ENCODE measurements at places on chromosomes 6 and 20. TPM values are rescaled to one million over a fixed set of nuclear protein-coding genes. Genes with fewer than 3 reads are reported as not detected.

DNA sequence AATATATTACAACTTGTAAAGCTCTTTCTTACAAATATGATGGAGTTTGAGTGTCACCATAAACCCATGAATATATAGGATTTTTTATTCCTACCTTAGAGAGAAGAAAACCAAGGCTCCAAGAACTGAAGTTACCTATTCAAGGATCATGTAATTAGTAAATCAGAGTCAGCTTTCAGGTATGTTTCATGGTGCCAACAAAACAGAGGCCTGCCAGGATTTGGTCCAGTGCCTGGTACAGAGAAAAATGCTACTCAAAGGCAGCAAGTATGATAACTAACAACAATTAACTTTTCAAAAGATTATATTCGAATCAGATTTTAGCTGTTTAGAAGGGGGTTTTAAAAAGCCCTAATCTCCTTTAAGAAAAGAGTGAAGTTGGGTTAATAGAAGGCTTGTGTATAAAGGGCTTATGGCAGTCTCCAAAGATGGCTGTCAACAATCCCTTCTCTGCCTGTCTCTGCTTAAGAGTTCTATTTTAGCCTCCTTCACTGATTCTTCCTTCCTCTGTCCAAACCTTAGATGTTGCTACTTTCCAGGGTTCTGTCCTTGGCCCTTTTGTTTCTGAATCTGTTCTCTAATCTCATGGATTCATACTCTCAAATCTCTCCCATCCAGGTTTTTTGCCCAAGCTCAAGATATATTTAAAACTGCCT lies 7.8 kb downstream of the MAP3K7 start:
- no peak for DNase-seq

DNA sequence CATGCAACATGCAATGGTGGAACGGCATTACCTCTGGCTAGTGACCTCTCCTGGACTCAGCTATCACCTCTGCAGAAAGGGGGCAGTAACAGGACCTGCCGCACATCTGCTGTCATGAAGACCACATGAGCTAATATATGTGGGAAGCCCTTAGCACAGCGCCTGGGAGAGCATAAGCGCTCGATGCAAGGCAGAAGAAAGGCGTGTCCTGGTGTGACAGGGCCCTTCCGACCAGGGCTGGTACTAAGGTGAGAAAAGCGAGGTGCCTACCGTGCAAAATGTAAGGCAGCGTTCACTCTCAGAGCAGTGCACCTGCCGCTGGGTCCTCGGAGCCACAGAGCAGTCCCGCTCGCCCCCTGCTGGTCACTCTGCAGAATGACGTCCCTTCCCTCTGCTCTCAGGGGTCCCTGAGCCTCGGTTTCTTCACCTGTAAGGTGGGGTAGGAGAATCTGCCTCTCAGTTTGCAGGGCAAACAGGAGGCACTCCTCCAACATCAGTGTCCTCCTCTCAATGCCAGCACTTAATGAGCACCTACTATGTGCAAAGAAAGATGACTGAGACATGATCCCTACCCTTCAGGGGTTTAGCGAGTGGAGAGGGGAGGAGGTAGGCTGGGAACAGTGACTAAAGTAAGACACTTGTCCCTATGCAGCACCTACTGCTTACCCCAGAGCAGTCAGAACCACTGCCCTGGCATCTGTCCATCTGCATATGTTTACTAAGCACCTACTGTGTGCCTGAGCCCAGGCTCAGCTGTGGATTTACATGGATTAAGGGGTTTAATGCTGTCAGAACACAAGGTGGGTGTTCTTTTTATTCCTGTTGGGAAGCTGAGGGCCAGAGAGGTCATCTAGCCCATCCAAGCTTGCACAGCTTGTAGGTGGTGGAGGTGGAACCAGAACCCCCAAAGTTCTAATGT lies 41.1 kb upstream of the PTGIS start:
- DNase-seq: peak; percentile 71

- no peak for DNase-seq
Measured at GRCh38 chr20:37797669-37798175, 103.9 kb downstream of the CTNNBL1 start.

- DNase-seq: no peak
Measured at GRCh38 chr6:165782134-165782533, 119.1 kb upstream of the PDE10A start.

Gene RIMS4
- not detected for total RNA-seq

- no peak for DNase-seq
Measured at GRCh38 chr20:59416916-59417315, 116.5 kb downstream of the EDN3 start.

GRCh38 chr20:34876406-34877282 lies at the start of gene ACSS2:
TSS of gene ACSS2 (plus strand) at chr20:34876612. CDS start at chr20:34876646, 34 bp downstream.
- no peak for DNase-seq

Gene HUS1B
- total RNA-seq: not detected

Measured in GM23248 (cell line).